ENCODE measurements at places on chromosomes 12 and 14.

- DNase-seq: no peak
Observed at GRCh38 chr14:101195309-101195901, 291.9 kb upstream of the RTL1 start.

DNA sequence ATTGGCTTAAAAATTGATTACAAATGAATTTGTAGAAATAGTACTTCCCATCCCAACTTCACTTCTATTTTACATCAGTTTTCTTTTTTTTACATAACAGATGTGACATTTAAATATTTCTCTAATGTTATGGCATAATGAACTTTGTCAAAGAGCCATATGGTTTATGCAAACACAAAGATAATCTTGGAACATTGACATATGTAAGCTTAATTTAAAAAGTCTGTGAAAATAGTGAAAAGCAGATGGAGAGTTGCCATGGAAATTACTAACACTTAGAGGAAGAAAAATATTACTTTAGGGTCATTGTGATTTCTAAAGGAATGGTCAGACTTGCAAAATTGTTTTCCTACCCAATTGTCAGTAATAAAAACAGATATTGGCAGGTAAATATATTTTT is 232.4 kb downstream of the AEBP2 start:
- no peak for DNase-seq

- DNase-seq: no peak
Observed at GRCh38 chr14:68018598-68018997, 199.0 kb downstream of the RAD51B start.

DNA sequence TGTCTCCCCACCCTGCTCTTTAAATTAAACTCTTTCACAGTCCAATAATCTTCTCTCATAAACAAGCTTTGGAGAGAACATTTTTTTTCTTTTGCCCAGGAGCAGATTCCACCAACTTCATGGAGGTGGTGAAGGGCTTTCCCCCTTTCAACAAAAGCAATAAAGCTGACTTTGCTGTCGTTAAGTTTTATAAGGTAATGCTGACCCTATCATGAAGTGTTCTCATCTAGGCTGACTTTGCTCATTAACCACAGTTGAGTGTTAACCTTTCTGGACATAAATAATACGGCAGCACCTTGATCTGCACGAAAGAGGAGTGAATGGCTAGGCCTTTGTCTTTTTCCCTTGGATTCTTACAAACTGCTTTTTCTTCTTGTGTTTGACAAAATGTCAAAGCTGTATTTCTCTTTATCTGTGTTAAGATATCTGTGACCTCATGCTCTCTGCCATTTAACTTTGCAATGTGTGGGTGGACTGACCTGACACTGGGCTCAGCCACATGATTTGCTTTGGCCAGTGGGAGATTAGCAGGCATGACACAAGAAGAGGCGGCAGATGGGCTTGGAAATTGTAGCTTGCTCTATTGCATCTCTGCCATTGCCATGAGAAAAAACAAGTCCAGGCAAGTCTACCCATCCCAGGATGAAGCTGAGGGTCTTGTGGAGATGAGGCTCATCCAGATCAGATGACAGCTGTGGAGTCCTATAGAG is 470.9 kb upstream of the CCDC196 start:
- no peak for DNase-seq

- DNase-seq: no peak
Observed at GRCh38 chr12:7966563-7966962, 30.6 kb upstream of the SLC2A3 start.
